NCI-H2107 (cell line): ENCODE measurements at places on chromosomes 2 and 18.

- no peak for DNase-seq
These were observed 70.4 kb downstream of the CWC22 start for GRCh38 chr2:179936654-179937053.

GRCh38 chr2:217681791-217682190 is 321.0 kb downstream of the TNS1 start:
- DNase-seq = no peak

DNA sequence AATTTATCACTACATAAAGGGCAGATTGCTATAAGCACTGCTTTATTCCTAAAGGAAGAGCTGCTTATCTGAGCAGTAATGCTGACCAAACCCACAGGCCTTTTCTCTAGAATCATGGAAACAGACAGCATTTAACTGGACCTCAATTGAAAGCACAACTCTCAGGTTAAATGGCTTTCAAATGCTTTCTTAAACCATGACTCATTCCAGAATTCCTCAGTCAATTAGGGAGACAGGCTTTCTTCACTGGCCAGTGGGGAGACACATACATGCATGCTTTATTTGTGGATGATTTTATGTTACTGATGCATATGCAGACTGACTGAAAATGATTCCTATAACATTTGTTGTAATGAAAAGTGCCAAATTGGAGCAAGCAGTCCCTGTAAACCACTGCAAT is 114.6 kb downstream of the ACVR1 start:
- no peak for DNase-seq

- no peak for DNase-seq
These were observed 115.7 kb upstream of the LRATD1 start for GRCh38 chr2:14516844-14517243.

GRCh38 chr2:29817801-29818680 is 103.3 kb downstream of the ALK start:
- DNase-seq = no peak

DNA sequence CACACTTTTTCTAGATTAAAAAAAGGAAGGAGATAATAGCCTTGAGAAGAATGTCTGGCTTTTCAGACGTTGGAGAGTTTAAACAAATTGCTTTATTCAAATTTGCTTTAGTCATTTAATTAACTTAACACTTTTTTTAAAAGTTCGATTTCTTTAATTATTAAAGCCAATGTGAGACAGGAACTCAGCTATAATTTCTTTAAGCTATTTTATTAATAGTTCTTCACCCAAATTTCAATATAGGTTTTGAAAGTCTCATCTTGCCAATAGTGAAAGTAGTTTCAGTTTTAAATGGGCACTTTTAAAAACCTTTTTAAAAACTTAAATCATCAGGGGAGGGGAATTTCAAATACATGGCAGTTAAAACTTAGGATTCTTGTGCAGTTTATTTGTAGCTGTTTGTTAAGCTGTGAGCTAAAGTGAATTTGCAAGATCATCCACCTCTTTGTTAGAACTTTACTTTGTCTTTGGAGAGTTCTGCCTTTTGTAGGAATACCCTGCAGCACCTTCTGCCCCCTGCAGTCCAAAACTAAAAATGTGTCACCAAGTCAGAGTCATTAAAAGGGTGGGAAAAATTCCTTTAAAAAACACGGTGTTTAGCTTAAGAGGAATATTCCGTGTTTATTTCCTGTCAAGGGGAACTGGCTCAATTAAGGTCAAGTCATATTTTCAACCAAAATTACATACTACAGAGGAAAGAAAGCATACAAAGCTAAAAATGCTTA is 4.6 kb downstream of the TGIF1 start:
- DNase-seq = no peak

- DNase-seq = no peak
These were observed 22.0 kb downstream of the AP1S3 start for GRCh38 chr2:223815186-223815883.

DNA sequence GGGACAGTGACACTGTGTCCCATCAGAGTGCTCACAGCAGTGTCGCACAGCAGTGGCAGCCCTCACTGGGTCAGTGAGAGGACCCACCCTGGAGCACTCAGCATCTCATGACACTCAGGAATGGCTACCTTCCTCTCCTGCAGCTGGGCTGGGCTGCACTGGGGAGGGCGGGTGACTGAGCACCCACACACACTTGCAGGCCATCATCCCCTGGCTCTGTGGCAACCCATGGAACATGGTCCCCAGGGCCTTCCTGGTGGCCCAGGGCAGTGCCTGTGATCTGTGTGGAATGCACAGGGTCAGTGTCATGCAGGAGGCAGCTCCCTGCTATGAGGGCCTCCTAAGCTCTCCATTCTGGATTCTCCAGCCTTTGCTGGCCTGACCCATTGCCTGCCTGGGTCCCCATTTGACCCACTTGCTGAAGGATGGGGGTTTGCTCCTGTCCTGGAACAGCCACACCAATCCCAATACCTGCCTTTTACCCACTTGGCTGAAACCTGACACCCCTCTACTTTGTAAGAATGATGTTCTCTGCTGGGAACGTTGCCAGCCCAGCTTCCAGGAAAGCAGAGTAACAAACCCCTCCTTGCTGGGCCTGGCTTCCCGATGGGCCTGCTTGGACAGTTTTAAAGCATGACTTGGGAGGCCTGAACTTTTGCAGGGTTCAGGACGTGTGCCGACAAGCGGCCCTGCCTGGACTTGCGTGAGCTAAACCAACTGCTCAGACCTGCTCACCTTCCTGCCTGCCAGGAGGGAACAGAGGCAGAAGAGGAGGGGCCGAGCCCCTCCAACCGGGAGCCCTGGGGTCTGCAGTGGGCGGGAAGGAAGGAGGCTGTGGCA is 13.7 kb downstream of the HS6ST1 start:
- peak; percentile 82 for DNase-seq

DNA sequence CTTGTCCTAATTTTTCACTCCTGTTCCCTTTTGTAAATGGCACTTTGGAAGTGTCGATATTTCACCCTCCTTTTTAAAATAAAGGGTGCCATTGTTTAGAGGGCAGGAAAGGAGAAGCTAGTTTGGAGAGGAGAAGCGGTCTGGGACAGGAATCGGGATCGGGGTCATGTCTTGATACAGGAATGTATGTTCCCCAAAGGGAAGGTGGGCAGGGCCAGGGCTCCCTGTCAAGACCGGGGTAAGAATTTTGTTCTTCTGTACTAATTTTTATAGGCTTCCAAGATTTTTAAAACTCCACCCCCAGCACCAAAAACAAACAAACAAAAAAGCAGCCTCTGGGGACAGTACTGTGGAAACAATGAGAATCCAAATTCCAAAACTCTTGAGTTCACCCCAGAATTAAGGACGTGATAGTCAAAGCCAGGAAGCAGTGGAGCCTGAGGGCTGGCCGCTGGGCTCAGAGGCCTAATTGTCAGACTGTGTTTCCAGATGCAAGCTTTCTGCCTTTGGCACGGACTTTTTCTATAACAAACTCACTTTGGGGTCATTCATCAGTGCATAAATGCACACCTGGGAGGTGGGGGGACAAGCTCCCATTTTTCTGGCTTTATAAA is 250.4 kb upstream of the SIX2 start:
- no peak for DNase-seq

DNA sequence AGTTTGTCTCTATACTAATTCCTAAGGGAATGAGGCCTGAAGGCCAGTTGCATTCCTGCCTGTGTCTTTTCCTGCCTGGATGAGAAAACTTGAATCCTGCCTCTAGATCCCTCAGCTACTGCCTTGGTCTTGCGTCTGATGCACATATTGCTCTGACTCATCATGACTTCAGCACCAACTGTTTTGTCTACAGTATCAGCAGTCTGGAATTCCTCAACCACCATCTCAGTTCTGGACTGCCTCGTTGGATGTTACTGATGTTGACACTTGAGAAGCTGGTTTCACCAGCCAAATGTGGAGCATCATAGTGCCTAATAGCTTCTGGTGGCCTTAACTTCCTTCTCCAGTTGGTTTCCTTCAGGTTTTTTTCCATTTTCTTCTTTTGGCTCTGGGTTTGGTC is 211.0 kb downstream of the CTNNA2 start:
- DNase-seq = no peak

DNA sequence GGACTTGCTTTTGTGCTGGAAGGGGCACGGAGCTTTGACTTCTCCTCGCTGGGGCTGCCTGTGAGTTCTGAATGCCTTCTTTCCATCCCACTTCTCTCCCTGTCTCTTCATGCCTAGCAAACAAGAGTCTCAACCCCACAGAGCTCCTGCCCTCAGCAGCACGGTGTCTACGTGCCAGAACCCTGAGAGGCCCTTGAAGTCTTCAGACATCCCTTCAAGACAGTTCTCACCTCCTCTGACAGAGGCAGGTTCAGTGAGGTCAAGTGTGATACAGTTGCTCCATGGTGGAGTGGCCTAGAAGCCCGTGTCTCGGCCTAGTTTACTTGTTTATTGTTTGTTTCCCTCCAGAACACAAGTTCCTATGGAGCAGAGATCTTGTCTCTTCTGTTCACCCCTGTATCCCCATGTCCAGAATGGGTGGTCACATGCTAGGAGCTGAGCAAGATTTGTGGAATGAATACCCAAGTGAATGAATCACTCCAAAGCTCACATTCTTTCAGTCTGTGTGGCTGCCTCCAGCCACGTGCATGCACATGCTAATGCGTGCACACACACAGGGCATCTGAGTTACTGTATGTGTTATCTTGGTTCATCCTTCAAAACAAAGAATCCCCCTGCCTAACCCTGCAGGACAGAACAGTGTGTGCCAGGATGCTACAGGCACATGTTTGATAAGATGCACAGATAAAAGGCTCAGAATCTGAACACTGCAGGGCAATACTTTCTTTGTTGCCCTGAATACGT is 391.6 kb downstream of the NBAS start:
- DNase-seq = no peak

DNA sequence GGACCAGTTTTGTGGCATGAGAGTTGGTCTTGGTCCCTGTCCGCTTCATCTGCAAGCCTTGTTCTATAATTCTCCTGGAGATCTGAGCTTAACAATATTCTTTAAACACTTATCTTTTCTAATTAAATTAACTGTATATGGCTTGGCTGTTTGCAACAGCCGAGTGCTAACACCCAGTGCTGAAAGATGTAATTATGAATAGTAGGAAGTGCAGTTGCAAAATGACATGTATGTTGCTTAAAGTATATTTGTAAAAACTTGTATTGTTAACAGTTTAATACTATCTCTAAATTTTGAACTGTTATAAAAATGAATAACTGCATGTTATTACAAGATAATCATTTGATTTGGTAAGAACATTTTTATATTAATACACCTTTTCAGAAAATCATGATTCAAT is 45.1 kb downstream of the CCDC102B start:
- DNase-seq = no peak
